ENCODE measurements at places on chromosomes 4 and X. TPM values are rescaled to one million over a fixed set of nuclear protein-coding genes. Genes with fewer than 3 reads are reported as not detected.

DNA sequence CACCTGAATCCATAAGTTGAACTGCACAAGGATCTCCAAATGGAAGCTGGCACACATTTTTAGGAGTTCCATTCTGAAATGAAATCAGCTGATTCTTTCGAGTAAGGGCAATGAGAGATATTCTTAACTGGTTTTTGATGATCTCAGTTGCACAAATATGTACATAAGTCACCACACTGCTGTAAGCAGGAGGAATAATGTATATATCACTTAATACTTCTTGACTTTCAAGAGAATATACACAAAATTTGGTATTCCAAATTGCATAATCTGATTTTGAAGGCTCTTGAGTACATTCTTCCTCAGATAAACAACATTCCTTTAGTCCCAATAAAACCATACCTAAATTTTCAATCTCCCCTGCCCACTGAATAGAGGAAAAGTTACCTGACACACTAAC, 8.2 kb downstream of the FANCB start:
- DNase-seq: no peak

DNA sequence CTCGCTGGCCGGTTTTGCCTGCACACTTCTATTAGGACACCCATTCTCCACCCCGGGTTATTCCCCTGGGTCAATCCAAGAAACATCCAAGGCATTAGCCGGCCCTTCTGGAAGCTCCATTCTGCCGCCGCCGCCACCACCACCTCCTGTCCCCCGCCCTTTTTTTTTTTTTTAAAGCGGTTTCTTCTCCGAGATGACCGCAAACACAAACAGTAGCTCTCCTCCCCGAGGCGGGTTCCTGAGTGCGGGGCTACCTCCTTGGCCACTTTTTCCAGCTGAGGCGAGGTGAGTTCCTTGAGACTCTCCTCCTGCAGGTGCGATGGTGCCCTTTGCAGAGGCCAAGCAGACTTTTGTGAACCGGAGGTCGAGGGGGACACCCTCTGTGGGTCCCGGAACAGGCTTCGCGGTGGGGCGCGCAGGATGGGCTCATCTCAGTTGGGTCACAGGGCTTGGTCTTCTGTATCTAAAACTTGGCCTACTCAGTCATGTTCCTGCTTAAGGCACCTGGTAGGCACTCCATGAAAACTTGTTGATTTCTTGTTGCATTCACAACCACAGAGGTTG, 930 bp downstream of the NWD2 start:
- DNase-seq: no peak

DNA sequence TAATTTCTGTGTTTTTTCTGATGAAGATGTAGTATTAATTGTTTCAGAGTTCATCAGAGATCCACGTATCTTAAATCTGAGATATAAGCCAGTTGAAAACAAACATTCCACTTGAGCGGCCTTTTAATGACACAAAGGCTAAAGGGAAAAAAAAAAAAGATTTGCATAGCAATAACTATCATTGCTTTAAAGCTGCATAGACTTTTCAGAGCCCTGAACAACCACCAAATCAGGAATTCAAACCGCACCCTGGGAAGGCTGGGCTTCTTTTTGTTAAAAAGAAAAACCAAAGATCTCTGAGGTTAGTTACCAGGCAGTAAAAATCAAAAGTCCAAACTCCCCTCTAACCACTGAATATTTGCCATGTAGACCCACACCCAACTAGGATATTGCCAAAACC, 206.0 kb downstream of the HHIP start:
- no peak for DNase-seq

GRCh38 chr4:752196-752861, 46.7 kb downstream of the PCGF3 start:
- peak; percentile 97 for DNase-seq

- no peak for DNase-seq
Observed at GRCh38 chr4:576991-577498, 950 bp upstream of the TMEM271 start.

GRCh38 chr4:183503497-183504063, 1.3 kb upstream of the ING2 start:
- no peak for DNase-seq

- no peak for DNase-seq
Observed at GRCh38 chr4:67048530-67048929, 496.8 kb downstream of the CENPC start.

- no peak for DNase-seq
Observed at GRCh38 chr4:89878611-89879010, 16.0 kb upstream of the MMRN1 start.

- DNase-seq: peak; percentile 39
Observed at GRCh38 chr4:54539500-54540029, 118.2 kb upstream of the KIT start.

DNA sequence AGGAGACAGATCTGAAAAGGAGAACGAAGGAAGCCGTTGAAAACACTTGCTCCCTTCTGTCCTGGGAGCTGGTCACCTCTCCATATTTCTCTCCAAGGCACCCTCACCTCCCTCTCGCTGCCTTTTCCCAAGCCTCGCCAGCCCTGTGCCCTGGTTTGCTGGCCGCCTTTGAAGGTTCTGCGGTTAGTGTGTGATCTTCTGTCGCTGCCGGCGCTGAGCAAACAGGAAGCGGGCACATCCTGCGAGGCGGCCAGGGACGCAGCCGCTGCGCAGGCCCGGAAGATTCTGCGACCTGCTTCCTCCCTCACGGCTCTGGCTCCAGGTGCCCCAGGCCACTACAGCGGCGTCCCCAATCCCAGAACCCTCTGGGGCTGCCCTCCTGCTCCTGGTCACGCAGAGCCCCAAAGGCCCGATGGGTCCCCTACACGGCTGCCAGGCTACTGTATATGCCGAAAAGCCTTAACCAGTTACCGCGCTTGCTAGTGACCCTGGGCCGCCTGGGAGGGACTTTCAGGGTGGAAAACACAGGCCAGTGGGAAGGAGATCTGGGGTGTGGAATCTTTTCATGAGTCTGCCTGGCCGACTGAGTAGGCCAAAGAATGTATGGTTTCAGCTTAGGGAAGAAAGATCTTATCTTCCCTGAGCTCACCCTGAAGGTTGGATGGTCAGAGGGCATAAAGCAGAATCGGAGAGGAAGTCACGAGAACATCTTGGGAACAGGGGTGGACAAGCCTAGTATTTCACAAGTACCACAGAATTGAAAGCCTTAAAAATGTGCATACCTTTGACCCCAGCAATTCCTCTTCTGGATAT, 2.3 kb upstream of the SASH3 start:
- DNase-seq: no peak

DNA sequence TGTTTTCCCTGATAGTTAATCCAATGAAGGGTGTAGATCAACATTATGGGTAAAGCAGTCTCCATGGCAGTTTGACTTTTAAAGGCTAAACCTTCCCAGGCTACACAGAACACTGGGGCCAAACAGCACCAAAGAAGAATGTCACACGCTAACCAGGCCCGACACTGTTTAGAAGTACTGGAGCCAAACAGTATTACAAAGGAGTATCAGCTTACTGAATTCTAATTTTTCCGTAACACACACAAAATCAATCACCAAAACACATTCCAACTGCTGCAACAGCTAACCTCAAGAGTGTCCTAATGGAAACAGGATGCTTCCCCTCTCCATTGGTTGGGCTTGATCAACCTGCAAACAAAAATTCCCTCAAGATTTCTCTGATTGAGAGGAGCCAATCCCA, 783.5 kb downstream of the PCDH18 start:
- DNase-seq: no peak

- DNase-seq: no peak
Observed at GRCh38 chr4:85818700-85819099, 343.8 kb downstream of the ARHGAP24 start.

DNA sequence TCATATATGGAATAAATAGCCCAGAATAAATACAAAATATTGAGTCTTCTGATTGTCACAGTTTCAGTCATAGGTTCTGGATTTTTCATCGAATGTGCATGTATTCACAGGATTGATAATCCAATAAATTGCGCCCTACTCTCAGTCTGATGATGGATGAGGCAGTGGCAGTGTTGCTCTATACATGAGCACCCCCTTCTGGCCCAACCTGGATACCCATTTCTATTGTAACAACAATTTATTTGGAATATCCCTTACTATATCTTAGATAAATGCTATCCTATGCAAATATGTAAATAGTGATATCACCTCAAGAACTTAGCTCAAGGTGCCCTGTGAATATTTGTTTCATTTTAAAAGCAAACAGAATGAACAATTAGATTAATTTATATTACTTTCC, 733.7 kb upstream of the PABPC4L start:
- peak; percentile 8 for DNase-seq

- DNase-seq: no peak
Observed at GRCh38 chrX:109378281-109378680, 103.6 kb downstream of the GUCY2F start.

DNA sequence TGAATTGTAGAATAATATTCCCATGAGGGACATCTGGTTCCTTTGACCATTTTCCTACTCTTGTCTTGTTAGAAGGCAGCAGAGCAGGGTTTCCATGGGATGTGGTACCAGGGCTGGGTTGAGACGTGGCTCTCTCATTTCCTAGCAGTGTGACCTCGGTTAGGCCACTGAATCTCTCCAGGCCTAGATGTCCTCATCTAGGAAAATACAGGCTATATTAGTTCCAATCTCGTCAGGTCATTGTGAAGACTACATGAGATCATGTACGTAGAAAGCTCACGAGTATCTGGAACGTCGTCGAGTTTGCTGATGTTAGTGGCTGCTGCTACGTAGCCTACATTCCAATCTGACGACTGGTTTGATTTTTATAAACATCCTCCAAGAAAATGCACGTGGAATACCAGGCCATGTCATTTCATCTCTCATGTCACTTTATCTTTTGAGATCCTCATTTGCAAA, 278.2 kb upstream of the GATB start:
- DNase-seq: peak; percentile 13

GRCh38 chrX:124910611-124911010, 409.1 kb upstream of the TEX13C start:
- no peak for DNase-seq

- DNase-seq: no peak
Observed at GRCh38 chrX:42804524-42804923, 26.6 kb upstream of the PPP1R2C start.

DNA sequence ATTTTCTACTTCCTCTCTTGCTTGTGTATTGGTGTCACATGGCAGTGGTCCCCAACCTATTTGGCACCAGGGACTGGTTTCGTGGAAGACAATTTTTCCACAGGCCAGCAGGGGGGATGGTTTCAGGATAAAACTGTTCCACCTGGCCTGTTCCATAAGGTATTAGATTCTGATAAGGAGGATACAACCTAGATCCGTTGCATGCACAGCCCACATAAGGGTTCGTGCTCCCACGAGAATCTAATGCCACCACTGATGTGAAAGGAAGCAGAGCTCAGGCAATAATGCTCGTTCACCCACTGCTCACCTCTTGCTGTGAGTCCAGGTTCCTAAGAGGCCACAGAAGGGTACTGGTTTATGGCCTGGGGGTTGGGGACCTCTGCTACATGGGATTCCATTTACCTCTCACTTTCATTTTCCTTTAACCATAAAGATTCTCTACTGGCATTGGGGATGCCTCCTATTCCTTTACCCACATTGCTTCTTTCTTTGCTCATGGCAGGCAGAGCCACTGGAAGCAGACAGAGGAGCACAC, 38.1 kb downstream of the SEC31A start:
- DNase-seq: no peak

- DNase-seq: no peak
Observed at GRCh38 chrX:129779747-129780146, at the start of gene SASH3. TSS of gene SASH3 (plus strand) at chrX:129779949. CDS start at chrX:129780098, 149 bp downstream.

DNA sequence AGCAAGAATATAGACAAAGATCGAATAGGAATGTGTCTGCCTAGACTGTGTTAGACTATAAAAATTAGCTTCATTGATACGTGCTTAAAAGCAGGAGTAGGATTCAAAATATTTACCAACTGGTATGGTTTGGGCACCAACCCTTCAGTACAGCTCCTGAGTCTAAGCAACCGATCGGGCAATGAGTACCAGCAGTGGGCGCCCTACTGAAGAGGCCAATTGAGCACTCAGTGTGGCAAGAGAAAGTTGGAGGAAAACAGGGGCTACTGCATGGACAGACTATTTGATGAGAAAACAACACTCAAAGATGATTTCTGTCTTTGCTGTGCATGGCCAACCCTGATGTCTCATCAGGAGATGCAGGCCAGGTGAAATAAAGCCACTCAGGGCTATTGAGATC, 176.0 kb upstream of the NWD2 start:
- DNase-seq: no peak

DNA sequence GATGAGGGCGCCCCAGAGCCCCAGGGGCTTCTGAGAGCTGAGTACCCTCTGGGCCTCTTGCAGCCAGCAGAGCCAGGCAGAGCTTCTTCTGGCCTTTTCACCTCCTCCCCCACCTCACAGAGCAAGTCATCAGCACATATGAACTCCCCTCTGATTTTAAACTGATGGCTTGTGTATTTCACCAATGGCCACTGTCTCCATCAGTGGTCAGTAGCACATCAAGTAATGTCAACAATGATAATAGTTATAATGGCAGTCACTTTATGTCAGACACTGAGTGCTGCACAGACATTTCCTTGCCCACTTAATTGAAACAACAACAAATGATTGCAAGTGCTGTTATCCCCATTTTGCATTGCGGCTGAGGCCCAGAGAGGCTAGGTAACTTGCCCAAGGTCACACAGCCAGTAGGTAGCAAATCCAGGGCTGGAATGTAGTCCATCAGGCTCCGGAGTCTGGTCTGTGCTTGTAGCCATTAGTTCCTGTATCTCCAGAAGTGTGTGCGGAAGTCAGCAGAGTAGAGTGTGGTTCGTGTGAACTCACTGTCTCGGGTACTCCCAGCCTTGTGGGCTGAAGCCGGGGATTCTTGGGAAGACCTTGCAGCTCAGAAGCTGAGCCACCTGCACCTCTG, 3.0 kb downstream of the ATP2B3 start:
- DNase-seq: no peak

The DMD gene
- 7.4 TPM for total RNA-seq

The VCX2 gene
- not detected for total RNA-seq

The SMR3B gene
- not detected for total RNA-seq

The NWD2 gene
- not detected for total RNA-seq

The RNF175 gene
- not detected for total RNA-seq

The BEX5 gene
- total RNA-seq: not detected

The PDE6B gene
- 0.06 TPM for total RNA-seq

The COL4A6 gene
- 0.75 TPM for total RNA-seq
